ENCODE measurements at places on chromosomes 6 and 20.

DNA sequence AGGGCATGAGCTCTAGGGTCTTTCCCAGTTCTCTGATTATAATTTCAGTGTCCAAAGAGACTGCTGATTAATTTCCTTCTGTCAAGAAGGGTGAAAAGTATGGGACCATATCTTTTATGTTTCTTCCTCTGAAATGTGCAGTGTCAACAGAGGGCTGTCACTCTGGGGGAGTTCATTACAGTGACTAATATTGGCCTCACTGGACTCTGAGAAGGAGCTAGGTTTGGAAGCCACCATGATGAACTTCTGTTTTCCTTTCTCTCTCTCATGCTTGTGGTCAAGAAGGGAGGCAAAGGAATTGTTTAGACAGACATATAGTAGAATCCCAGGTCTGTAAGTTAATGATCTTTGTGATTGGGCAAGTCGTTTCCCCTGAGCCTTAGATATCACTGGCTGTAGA lies 41.8 kb upstream of the BMP6 start:
- no peak for DNase-seq

DNA sequence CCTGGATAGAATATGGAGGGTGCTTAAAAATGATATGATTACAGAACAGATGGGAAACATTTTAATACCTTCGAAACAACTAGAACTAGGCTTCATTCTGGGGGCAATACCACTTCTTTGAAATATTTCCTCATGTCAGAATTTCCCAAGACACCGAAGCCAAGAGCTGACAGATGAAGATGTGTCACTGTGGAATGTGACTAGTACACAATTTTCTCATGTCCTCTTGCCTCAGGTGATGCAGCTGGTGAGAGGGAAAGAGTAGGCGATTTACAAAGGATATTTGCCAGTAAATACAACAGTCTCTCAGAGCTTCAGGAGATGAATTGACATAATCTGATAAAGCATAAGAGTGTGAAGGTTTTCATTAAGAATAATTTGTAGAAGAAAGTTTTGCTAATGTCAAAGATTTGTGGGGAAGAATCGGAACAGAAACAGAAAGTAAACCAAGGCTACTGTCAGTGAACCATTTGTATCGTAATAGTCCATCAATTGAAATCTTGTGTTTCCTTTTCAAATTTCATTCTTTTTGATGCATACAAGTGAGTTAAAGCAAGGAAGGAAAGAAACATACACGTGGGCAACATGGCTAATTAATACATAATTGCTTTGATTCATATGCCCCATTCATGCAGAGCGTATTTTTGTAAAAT lies 164.7 kb upstream of the CCN2 start:
- no peak for DNase-seq

DNA sequence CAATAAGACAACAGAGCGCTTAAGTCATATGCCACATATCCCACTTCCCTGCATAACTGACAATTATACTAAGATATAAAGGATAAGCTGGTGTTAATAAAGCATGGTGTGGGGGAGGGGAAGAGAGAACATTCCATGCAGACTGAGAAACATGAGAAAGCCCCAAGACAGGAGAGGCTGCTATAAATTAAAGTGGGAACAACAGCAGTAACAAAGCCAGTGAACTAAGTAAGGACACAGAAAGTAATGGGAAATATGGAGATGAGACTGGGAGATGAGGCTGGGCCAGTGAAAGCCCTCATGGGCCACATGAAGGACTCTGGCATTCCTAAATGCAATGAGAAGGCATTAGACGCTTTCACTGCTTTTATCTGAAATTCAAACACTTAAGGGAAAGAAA lies 41.3 kb downstream of the SESN1 start:
- no peak for DNase-seq

DNA sequence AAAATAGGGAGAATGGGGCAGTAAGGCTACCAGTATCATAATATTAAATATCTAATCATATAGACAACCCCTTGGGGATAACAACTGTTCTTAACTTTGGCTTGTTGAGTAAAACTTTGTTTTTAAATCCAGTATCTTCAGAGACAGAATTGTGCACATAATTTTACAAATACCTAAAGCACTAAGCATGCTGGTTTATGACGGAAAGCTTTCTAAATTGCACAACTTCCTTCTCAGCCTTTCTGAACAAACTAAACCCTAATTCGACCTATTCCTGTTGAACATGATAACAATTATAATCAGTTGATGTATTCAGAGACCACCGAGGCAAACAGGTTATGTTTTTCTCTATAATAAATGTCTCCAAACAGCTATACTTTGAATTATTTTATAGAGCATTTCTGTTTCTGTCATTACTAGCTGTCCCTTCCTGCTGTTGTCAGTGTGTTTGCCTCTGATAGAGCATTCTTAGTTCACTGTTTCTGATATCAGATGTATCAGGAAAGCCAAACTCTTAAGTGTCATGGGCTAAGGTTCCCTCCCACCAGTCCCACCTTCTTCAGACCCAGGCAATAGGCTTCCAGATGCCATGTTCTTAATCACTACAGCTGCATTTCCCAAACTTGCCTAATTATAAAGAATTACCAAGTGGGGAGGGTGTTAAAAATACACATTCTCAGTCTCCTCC lies 8.7 kb downstream of the ZHX3 start:
- DNase-seq, result no peak

DNA sequence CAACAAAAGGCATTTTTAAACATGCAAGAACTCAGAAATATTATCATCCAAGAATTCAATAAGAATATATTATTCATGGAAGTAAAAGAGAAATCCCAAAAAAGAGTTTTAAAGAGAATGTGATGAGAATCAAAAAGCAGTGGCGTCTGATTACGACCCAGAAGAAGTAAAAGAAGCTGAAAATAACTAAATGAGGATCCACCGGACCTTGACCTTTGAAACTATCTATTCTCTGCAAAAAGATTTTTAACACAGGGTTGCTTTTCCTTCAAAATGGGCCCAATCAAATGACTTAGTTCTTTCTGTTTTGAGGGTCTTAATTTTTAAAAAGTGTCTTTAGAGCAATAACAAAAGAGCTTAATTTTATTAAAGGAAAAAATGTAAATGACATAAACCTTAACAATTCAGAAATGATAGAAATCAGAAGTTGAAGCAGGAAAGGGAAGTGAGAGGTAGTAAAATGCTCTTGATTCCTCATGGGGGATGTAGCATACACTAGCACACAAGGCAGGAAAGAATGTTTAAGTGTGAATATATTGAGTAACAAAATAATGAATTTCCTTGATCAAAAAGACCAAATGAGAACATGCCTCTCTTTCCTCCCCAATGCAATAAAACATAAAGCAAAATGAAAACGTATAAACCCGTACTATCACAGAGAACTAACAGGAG lies 223.1 kb upstream of the PRDM1 start:
- DNase-seq, result no peak

DNA sequence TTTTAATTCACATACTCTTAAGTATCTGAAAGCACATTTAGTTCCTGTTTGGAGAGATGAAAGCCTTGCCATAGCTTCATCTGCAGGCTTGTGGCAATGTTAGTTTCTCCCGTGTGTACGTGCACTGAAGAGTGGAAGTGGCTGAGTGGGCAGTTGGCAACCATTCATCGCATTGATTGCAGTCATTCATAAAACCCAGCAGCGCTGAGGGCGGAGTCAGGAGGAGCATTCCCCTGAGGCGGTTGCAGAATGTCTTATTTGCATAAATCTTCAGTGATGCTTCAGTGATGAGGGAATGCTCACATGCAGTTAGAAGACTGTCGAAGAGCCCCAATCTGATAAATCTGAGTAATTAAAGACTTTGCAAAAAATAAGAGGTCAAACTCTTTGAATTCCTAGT lies 79.1 kb downstream of the RIMS1 start:
- DNase-seq, result no peak

- DNase-seq, result no peak
Measured at GRCh38 chr20:15378151-15378550, 1040.7 kb upstream of the FLRT3 start.

DNA sequence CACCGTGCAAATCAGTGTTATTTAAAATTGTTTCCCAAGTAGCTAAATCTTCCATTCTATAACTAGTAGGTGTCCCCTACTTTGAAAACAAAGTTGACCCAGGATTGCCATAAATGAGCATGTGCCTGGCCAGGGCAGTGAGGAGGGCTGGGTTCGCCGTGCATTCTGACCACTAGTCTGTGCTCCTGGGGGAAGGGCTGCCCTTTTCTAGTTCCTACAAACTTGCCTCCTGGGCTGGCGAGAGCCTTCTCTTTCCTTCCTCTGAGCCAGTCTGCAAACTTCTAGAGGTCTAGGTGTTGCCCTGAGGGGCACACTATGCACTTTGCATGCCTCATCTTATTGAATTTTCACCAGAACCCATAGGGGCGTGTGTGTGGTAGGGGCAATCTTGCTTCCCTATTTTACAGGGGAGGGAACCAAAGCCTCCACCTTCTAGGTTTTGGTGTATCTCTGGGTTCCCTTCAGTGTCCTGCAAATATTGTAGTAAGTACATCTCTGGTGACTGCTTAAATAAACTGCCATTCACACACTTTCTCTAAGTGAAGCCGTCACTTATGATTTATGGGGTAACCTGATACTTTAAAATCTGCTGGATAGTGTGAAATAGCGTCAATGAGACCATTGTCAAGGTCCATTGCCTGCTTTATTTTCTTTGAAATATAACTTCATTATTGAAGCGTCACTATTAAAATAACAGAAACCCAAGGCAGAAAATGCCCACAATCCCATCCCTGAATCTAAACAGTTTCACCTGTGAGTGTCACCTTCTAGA lies 42.2 kb downstream of the CDH26 start:
- DNase-seq, result no peak

DNA sequence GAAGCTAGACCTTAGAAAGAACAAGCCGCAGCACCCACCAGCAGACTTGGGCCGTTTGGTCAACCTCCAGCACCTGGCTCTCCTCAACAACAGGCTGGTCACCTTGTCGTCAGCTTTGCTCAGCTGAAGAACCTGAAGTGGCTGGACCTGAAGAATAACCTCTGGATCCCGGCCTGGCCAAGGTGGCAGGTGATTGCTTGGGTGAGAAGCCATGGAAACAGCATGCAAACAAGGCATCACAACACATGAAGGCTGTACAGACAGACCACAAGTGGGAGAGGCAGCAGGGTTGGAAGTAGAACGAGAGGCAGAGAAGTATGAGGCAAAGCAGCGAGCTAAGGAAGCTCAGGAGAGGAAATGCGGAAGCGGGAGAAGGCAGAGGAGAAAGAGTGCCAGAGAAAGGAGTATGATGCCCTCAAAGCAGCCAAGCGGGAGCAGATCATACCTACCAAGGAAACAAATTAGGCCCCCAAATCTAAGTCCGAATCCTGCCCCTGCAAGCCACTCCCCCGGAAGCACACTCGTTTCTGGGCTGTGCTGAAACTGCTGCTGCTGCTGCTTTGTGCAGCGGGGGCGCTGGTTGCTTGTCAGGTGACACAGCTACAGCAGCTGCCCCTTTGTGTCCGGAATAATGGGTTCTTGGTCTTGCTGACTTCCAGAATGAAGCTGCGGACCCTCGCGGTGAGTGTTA lies 121.6 kb upstream of the LGSN start:
- DNase-seq, result no peak

DNA sequence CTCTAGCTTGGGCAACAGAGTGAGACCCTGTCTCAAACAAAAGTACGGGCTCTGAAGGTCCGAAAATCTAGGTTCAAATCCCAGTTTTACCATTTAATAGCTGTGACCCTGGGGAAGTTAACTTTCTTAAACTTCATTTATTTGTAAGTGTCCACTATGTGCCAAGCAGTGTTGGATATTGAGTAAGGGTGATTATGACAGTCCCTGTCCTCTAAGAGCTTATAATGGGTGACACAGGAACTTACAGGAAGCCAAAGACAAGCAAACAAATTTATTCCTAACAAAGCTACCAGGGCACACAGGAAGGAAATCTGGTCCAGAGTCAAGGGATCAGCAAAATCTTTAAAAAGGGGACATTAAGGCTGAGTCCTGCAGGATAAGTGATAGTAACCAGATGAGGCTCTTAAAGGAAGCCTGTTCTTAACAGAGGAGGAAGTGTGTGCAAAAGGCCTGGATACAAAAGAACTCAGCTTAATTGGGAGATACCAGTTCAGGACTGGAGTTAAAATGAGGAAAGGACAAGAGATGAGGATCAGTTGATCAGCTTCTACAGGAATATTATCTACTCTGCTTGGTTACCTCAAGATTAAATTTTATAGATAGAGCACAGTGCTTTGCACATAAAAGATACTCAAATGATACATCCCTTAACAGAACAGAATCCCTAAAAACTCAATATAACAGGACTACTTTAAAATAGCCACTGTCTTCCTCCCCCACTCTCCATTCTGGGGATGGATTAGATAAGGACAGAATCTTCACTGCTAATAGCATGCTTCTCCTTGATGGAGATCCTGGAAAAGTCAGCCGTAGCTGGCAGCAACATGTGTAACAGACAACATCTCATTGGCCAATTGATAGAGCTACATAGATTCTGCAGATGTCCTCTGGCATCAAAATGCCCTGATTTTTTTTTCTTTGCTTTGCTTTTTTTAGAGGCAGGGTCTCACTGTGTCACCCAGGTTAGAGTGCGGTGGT lies 6.1 kb downstream of the SNX3 start:
- DNase-seq, result no peak

- no peak for DNase-seq
Measured at GRCh38 chr6:87378947-87379346, 28.8 kb upstream of the CFAP206 start.

DNA sequence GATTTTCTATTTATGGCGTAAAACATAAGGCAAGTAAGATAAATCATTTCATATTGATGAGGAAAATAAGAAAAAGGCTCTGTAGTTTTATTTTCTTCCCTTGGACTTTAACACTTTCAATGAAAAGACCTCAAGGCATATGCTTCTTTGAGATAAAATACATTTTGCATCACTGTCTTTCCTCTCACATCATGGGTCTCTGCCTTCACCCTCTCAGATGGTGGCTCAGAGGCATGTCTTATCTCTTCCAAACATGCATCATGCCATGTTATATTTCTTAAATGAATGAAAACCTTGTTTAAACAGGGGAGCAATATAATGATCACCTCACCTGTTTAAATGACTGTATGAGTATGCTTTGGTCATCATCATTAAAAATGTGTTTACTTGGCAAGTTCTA lies 59.3 kb downstream of the PRL start:
- no peak for DNase-seq

DNA sequence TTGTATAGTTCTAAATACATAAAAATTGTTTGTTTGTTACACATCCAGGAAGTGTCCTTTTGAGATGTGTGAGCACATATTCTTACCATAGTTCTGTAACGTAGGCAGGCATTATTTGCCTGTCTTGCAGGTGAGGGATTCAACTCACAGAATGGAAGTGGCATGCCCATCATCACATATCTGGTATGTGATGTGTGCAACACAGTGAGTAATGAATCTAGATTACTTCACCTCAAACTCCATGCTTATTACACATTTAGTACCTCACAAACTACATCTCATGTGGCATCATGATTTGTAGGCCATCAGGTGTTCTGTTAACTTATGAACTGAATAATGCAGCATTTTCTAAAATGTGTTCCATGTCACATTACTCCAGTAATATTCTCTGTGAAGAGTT lies 181.6 kb downstream of the PLCB4 start:
- DNase-seq, result no peak

Measured in SIG-M5 (cell line).